Skeletal muscle cell (primary cell): ENCODE measurements at places on chromosomes 6 and 20.

- no peak for DNase-seq
Observed at GRCh38 chr6:133040803-133041419, 200.2 kb upstream of the EYA4 start.

DNA sequence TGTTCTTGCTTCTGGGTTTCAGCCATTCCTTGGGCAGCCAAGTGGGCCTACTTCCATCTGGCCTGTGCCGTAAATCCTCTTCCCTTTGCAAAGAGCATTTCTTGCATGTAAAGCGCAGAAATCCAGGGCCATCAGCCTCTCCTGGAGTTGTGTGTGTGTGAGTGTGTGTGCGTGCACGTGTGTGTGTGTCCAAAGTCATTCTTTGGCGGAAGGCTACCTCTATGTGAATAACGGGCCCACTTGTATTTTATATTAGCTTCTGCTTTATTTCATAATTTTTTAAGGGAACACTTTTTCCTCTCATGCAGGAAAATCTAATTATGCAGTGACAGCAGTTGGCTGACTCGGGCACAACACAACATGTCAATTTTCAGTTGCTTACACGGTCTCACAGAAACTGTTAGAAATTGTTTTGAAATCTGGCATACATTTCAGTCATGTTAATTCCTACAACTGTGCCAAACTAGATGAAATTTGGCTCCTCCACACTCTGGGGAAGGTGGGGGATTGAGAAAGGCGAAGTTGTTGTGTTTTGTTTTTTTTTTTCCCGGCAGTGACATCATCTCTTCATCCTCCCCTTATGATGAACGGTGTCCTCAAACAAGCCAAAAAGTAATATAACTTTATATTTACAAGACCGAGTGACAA, 223.7 kb upstream of the TSHZ2 start:
- no peak for DNase-seq

GRCh38 chr20:47501116-47501481, 588 bp upstream of the NCOA3 start:
- DNase-seq = no peak

DNA sequence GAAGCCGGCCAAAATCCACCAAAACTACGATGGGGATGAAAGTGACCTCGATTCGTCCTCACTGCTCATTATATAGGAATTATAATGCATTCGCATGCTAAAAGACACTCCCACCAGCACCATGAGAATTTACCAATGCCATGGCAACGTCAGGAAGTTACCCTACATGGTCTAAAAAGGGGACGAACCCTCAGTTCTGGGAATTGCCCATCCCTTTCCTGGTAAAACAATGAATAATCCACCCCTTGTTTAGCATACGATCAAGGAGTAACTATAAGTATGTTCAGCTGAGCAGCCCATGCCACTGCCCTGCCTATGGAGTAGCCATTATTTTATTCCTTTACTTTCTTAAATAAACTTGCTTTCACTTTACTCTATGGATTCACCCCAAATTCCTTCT, 20.1 kb upstream of the FAM110A start:
- DNase-seq = no peak

- no peak for DNase-seq
Observed at GRCh38 chr6:84771756-84772356, 7.5 kb upstream of the TBX18 start.

- no peak for DNase-seq
Observed at GRCh38 chr6:142823256-142823902, 121.6 kb downstream of the HIVEP2 start.

- DNase-seq = no peak
Observed at GRCh38 chr6:56318851-56319250, 71.5 kb upstream of the COL21A1 start.

GRCh38 chr20:53678315-53678989, 84.8 kb upstream of the ZNF217 start:
- no peak for DNase-seq

DNA sequence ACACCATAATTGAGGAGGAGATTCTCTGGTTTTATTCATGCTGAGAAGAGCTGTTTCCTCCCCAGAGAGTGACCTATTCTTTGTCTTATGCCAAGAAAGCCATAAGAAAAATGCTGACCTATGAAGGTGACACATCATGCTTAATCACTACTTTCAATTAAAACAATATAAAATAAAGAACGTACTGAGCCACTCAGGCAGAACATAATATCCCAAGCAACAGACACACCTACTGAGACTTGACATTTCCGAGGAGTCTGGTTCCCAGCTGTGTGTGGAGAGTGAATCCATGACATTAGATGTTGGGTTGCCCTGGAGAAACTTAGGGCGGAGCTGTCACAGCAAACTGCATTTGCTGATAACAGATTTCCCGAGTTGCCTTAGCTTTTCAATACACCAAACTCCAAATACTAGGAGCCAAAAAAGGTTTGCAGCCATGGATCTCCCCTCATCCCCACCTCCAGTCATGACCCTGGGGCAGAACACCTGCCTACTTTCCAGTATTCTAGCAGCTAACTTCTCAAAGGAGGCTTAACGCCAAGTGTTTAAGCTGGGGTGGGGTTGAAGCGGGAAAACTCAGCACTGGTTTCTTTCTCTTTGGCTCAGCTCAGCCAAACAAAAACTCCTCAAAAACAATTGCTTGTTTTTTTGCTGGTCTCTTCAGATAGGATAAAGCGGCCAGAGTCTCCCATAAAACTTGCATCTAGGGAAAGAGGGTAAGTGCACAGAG, 92.2 kb downstream of the BACH2 start:
- DNase-seq = no peak

DNA sequence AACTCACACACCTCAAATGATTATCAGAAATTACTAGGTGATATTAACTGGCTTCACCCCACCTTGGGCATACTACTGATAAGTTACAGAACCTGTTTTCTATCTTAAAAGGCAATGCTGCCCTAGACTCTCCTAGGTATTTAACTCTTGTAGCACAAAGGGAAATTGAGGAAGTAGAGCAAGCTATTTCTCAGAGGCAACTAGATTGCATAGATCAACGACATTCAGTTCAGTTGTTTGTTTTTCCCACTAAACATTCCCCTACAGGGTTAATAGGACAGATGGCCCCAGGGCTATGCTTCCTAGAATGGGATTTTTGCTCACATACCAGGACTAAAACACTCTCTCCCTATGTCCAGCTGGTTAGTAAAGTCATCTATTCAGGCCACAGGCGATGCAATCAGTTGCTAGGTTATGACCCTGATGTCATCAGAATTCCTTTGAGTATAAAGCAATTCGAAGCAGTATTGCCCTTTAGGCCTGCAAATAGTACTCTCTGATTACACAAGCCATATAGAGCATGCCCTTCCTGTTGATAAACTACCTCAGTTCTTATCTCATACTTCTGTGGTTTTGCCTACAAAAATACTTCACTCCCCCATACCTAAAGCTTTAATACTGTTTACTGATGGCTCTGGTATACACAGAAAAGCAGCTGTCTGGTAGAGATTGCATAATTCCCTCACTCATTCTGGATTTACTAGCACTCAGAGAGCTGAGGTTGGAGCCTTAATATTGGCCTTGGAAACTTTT, 67.4 kb upstream of the ASCC3 start:
- no peak for DNase-seq

- no peak for DNase-seq
Observed at GRCh38 chr6:142566628-142567396, 265.0 kb downstream of the ADGRG6 start.

- DNase-seq = no peak
Observed at GRCh38 chr20:1424336-1424735, 31.5 kb upstream of the FKBP1A start.

DNA sequence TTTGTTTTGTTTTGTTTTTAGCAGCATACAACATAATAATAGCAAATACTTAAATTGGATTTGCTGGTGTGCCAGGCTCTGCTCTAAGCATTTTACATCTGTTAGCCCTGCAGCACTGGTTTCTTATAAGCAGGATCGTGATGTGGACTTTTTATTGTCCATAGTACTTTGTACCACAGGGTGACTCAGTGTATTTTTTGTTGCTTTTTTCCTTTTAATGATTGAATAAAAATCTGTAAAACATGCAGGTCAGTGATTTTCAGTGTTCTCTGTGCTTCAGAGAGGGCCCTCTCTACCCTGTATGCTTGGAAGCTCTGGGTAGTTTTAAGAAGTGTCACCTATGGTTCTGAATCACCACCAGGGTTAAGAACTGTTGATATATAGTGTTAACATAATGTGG, 4.0 kb downstream of the NT5DC1 start:
- no peak for DNase-seq

DNA sequence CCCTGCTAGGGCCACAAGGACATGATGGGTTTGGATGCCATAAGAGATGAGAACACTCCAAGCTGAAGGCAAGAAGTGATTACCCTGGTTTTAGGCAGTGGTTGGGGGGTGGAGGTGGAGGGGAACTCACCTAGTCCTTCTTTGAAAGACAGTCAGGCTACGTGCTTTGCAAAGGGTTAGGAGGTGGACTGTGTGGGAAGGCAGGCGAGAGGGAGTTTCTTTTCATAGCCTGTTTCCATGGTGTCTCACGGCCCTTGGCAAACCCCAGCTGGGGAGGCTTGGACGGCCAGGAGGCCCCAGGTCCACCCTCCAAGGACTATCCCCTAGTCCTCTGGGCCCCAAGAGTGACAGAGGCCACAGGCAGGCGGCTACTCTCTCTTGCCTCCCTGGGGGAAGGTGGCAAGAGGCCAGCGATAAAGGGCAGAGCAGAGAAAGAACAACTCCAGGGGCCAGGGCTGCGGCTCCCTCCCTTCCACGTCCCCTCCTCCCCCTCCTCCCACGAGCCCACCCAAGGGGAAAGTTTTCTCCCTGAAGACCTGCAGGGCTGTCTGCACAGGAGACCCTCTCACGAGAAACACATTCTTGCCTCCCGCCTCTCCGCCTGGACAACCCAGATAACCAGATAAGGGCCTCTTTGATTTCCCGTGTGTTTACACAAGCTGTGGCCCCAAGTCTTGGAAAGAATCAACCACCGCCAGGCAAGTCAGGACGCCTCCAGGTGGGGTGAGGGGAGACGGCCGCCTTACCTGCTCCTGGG, 74.4 kb downstream of the NOL4L start:
- no peak for DNase-seq

- DNase-seq = no peak
Observed at GRCh38 chr6:35586542-35586941, 73.8 kb upstream of the TULP1 start.

DNA sequence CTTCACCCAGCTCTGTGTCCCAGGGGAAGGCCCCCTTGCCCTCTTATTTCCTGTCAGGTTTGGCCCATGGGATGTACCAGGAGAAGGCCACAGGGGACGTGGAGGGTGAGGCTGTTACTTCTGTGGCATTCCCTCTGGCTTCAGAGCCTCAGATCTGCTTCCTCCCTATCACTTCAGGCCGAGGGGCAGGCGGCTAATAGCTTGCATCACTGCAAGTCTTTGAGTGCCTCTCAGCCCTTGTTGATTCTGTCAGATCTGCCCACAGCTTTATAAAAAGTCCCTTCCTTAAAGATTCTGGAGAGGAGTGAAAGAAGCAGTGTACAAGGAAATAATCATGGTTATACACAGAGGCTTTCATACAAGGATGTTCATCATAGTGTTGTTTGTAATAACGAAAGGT, 86.9 kb downstream of the LRFN2 start:
- DNase-seq = no peak

- no peak for DNase-seq
Observed at GRCh38 chr20:63942250-63942951, 13.8 kb downstream of the UCKL1 start.

DNA sequence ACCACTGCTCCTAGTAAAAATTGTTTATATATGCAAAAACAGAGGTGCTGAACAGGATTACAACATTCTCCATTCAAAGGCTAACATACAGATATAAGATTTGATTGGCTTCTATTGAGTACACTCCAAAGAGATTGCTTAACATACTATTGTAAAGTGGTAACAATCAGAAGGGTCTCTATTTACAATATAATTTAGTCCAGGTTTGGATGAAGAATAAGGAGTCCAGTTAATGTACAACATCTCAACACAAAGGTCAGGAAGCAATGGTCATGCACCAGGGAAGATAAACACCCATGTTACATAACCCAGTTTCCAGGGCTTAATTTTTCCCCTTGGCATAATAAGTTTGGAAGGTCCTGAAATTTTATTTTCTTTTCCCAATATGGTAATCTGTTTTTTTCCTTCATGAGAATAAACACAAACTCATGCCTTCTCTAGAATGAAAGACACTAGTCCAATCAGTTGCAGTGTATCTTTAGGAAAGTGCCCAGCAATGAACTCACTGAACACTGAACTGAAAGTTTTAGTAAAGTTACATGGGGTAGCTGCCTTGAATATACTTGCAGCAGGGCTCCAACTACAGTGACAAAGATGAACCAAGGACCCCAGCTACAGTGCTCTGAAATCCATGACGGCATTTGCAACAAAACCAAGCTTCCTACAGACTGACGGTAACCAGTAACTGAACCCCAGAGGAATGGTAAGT, 255.3 kb upstream of the GJE1 start:
- no peak for DNase-seq

DNA sequence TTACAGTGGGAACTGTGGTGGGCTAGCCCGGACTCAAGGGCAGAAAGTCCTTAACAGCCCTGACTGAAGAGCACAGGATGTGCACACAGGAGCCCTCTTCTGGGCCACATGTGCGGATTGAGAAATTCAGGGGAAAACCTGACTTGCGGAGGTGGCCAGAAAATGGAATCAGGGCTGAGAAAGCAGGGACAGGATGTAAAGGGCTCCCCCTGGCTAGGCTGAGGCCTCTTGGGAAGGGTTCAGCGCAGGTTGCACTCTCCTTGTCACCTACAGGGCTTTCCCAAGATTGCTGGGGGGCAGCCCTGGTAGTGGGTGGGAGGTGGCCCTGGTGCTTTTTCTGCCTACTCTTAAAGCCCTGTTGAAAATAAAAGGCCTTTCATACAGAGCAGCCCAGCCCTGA, 251.2 kb downstream of the SLC24A3 start:
- no peak for DNase-seq

DNA sequence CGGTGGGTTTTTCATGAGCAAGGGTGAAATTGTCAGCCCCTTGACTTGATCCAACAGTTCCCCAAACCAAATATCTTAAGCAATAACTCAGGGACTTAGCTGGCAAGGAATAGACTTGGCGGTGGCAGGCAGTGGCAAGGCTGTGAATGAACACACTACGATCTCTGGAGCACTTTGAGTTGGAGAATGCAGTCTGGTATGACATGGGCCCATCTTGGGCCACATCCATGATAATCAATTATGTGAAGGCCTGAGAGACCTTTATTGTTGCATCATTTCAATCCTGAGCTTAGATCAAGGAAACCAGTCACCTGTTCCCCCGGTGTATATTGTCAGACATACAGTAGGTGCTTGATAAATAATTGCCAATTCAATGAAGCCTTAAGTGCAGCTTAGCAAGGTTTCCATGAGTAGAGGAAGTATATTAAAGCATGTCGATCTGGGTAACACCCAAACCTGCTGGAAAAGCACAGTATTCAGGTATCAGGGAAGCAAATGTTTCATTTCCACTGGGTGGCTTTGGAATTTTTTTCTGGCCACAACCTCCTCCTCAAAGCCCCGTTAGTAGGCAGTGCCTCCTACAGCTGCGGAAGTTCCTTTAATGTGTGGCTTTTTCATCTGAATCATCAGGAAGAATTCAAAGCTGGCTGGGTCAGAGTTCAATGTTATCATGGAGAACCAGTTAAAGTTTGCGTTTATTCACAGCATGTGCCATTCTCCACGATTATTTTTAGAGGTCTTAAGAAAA, 10.2 kb downstream of the CASS4 start:
- DNase-seq = peak; percentile 34

- DNase-seq = no peak
Observed at GRCh38 chr6:128657181-128657580, 136.8 kb upstream of the PTPRK start.
